Stimulated activated CD4-positive, alpha-beta T cell treated with anti-CD3 and anti-CD28 coated beads, TNF-alpha, amount 100 ng/mL, for 4 hours (primary cell): ENCODE measurements at places on chromosomes 3 and 15.

GRCh38 chr15:52414936-52415335, 113.7 kb downstream of the MYO5A start:
- no peak for DNase-seq

DNA sequence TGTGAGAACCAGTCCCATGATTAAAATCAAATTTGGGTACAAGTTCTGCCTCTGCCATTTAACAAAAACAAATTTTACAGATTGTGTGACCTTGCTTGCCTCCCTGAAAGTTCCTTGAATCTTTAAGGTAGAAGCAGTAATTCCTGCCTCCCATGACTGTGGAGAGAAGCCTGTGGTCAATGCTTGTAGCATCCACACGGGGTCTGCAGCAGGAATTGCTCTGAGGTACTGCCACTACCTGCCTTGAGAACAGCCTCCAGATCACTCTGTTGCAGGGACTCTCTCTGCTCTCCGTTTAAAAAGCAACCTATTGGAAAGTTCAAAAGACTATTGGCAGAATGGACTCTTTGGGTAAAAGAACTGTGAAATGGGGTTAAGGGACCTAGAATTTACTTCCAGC, 75.9 kb downstream of the SST start:
- no peak for DNase-seq

DNA sequence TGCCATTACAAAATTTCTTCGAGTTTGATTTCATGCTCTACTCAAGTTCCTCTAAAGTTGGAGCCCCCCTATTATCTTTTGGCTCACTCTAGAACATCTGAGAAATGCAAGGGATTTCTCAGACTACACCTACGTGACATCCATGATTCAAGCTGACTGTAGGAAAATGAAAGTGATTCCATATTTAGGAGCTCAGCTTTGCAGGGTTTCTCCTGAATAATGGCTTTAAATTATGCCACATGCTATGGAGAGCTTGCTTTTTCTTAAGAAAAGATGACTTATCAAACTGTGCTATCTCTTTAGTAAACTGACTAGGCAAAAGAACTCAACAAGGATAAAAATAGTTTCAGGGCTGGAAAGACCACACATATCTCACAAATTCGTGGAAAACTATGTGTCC, 292.1 kb downstream of the LSAMP start:
- DNase-seq = no peak

- DNase-seq = no peak
Observed at GRCh38 chr3:151091685-151092345, 6.4 kb downstream of the MED12L start.

GRCh38 chr15:24039683-24040082, 352.6 kb upstream of the NDN start:
- no peak for DNase-seq
